CD4-positive, alpha-beta T cell treated with Interferon gamma for 1 hour (primary cell): ENCODE measurements at places on chromosomes 16 and 17.

DNA sequence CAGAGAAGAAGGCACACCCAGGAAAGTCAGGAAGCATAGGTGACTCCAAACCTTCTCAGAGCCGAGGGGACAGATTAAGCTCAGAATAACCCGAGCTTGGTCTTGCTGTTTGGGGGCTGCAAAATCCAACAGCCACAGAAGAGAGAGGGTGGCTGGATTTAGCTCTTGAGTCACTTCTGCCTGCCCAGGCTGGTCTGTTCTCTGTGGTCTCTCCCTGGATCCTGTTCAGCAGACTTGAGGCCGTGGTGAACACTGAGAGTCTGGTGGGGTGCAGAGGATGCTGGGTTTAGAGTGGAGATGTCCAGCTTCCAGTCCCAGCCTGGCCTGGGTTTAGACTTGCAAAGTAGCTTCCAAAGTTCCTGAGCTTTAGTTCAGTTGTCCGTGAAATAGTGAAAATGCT, 8.8 kb downstream of the SLC26A11 start:
- no peak for DNase-seq

GRCh38 chr16:20812510-20812909, 6.2 kb downstream of the REXO5 start:
- no peak for DNase-seq

DNA sequence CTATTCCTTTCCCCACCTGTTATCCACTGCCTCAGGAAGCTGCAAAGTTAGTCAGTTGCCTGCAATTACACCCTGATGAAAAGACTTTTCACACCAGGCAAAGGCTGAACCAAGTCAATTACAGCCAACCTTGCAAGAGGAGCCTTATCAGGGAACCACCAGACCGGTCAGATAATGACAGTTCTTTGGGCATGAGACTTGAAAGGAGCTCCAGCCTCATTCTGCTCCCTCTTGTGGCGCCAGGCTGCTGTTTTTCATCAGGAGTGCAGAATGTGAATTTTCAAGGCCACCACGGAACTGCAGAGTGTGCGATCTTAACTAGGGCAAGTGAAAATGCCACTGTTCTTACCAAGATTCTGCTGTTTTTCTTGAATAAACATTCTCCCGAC, 22.5 kb downstream of the DNAI2 start:
- DNase-seq, result peak; percentile 40

DNA sequence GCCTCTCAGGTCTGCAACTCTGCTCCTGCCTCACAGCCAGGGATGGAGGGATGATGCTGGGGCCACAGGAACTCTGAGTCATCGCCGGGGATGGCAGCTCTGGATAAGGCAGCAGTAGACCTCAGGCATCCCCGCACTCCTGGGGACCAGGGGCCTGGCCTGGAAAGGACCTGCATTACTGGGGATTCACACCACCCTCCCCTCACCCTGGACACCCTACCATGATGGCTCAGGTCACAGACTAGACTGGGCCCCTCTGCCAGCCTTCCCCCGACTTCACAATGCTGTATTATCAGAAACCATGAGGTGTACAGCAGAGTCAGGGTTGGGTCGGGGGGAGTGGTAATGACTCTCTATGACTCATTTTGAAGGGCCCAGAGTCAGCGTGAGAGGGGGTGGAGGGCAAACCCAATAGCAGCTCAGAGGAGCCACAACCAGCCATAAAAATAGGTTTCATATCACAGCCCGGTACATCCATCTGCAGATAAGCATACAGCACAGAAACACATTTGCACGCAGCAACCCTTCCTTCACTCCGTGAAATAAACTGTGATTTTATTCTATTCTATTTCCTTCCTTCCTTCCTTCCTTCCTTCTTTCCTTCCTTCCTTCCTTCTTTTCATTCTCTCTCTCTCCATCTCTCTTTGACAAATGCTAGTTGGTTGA, 28.8 kb downstream of the DYNLRB2 start:
- no peak for DNase-seq

DNA sequence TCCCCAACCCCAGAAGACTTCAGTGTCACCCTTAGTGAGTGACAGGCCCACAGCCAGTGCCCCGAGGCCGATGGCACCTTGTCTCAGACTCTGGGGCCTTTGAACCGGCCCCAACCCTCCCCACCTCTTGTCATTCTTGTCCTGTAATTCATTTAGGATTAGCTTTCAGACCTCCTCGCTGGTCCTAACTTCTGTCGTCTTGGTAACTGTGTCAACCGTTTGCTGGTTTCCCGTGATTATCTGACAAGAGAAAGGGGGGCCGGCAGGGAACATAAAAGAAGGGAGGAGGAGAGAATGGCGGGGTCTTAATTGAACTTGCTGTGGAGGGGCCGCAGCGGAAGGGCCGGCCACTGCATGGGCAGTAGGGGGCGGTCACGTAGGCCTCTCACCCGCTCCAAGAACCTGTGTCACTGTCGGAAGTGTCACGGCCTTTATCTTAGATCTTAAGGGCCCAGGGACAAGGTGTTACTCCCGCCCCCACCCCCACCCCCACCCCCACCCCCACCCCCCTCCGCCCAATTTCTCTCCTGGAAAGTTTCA, 46.5 kb upstream of the GSE1 start:
- DNase-seq, result no peak

DNA sequence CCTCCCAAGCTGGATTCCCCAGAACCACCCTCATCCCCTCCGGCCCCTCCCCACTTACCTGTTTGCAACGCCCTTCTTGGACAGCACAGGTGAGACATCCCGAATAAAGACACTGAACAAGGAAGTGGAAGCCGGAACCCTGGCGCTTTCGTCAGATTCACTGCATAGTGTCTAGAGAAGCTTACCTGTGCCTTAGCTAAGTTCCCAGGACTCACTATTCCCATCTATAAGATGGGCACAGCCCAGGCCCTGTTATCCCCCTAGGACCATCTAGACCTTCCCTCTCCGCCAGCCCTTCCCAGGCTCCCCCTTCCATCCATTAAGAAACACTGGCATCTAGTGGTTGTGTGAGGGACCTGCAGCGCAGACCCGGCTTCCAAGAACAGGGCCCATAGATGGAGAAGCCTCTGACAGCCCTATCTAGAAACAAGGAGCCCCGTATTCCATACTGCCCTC, 26.9 kb upstream of the RPL38 start:
- DNase-seq, result peak; percentile 19

DNA sequence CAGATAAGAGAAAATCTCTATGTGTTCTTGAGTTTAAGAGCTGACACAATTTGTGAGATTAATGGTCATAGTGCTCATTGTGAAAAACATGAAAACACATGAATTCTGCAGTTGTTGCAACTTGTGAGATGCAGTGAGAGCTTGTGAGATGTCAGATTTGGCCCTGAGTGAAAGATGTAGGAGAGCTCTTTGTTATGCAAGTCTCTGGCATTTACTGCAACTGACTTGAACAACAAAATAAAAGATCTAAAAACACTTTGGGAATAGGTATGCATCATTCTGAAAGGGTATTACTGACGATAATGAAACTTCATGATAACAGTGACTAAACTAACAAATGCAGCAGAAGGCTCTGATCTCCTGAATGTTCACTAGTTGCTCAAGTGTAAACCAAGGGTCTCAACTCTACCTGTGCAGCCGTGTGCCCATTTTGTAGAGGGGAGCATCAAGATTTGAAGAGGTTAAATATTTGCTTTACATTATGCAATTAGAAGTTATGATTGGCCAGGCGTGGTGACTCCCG, 50.8 kb upstream of the SMIM36 start:
- DNase-seq, result no peak

DNA sequence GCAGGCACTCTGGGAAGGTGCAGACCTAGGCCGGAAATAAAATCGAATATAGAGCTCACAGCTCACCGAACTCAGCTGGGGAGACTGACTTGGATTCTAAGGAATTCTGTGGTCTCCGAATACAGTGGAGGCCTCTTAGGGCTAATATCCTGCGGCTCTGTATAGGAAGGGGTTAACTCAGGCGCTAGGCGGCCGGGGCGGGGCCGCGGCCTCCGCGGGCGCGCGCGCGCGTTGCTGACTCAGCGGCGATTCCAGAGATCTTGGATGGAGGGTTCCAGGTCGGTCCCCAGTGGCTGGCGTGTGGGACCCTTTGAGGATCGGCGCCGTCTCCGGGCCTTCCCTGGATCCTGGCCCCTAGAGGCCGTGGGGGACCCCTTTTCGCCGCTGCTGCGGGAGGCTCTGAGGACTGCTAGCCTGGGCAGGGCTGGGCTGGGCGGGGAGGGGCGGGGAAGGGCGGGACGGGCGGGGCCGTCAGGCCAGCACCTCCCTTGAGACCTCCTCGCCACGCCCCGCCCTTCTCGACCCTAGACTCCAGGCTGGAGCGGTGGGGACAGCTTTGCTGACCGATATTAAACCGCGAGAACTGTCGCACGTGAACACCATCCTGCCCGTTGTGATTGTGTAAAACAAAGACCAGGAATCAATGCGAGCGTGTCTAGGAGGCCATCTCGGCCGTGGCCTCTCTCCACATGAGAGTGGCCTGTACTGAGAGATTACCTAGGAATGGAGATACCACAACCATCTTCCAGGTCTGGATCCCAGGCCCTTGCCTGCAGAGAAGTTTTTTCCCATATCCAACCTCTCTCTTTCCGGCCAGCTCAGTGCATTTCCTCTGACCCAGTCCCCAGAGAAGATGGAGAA, 1.4 kb upstream of the PLEKHH3 start:
- DNase-seq, result peak; percentile 68

GRCh38 chr17:63497708-63498483, 21.0 kb downstream of the ACE start:
- DNase-seq, result no peak

DNA sequence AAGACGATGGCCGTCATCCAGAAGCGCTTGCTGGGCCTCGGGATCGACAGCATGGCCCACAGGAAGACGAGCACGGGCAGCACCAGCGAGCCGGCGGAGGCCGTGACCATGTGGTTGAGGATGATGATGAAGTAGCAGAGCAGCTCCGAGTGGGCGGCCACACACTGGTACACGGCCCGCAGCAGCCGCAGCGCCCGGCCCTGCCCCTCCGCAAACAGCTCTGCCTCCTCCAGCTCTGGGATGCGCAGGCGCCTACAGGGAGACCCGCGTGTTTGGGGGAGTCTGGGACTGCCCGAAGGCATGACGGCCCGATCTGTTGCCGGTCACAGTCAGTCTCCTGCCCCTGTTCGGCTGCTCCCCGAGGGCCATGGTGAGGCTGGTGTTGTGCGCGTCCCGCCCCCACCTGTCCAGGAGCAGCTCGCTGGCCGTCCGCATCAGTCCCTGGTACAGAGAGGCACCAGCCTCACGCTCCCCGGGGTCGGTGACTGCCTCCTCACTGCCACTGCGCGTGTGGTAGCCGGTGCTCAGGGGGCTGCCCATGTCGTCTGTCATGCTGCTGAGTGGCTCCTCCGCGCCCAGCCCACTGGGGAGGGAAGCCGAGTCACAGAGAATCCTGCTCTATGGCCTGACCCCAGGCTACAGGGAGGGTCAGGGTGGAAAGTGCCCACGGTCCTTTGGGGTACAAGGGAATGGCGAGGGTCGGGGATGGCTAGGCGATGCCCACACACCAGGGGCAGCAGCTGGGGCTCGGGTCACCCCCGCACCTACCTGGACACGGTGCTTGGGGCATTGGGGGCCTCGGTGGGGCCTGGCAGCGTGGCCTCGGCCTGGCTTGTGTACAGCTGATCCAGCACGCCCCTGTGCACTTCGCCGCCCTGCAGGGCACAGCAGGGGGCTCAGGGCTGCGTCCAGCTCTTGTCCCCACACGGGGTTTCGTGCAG, 15.8 kb downstream of the CTU2 start:
- DNase-seq, result no peak

DNA sequence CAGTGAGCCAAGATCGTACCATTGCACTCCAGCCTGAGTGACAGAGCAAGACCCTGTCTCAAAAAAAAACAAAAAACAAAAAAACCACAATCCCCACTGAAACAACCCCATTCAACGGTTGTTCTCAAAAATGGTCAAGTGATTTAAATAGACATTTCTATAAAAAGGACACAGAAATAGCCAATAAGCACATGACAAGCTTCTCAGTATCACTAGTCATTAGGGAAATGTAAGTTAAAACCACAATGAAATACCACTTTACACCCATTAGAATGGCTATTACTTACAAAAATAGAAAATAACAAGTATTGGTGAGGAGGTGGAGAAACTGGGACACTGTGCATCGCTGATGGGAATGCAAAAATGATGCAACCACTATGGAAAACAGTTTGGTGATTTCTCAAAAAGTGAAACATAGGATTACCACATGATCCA, 26.6 kb upstream of the MYLK3 start:
- DNase-seq, result no peak

DNA sequence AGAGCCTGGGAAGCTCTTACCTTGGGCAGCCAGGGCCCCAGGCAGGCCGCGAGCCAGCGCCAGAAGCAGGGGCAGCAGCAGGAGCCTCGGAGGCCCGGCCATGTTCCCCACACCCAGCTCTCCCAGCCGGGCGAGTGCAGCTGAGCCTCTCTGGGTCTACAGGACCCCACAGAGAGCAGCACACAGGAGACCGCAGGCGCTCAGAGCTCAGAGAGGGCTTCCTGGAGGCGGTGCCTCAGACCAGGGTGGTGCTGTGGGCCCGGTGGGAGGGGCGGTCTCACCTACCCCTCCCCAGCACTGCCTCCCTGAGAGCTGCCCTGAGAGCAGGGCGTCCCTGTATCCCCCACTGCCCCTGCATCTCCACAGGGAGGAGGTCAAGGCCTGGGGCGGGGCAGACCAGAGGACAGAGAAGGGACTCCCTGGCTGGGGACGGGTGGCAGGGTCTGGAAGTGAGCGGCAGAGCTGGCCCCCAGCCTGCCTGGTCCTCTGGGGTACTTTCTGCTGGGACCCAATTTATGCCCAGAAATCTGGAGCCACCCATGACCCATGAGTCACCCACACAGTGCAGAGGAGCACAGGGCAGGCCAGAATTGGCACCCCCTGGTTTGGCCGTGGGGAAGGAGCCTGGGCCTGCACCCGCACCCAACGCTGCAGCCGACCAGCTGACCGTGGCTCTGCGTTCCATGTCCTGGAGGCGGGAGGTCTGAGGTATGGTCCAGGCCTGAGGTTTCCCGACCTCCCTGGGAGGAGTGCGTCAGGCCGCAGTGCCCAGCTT, at the start of gene CD7:
Gene CD7 (minus strand): TSS at position 215 of the 775 bp plus-strand sequence. CDS start 113 bp downstream, at position 102.
- DNase-seq, result peak; percentile 74

DNA sequence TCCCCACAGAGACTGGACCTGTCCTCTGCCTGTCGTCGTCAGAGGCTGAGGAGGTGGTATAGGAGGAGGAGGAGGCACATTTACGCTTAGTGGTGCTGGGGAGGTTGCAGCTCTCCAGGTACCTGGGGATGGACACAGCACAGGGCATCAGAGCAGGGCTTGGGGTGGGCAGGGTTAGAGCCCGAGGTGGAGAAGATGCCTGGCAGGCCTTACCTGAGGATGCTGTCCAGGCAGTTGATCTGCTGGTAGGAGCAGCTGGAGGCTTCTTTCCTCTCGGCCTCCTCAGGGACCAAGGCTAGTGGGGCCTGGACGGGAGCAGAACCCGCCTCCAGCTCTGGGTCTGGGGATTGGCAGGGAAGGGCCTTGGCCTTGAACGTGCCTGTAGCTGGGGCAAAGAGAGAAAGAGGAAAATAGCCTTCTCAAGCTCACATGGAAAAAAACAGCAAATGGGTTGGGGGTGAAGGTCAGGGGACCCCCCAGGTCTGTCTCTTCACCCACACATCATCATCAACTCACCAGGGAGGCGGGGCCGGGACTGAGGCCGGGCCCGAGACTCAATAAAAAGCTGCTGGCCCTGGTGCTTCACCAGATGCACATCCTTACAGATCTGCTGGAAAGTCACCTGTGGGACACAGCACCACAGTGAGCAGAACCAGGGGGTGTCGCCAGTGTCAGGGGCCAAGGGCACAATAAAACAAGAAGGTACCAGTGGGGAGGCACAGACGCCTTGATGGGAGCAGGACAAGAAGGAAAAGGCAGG, 5.6 kb downstream of the PER1 start:
- no peak for DNase-seq
